Stimulated activated naive B cell treated with anti-CD40 and anti-IgM and Interleukin-4, amounts not matched to agents 10 μg/mL and 1 μg/mL and 100 μg/mL, for 72 hours (primary cell): ENCODE measurements at places on chromosomes 5 and 9.

- DNase-seq: no peak
Observed at GRCh38 chr9:13143281-13143680, 136.2 kb downstream of the MPDZ start.

GRCh38 chr9:135769489-135770202 is 67.7 kb downstream of the KCNT1 start:
- no peak for DNase-seq

- peak; percentile 26 for DNase-seq
Observed at GRCh38 chr9:91415290-91415689, 8.3 kb downstream of the NFIL3 start.

DNA sequence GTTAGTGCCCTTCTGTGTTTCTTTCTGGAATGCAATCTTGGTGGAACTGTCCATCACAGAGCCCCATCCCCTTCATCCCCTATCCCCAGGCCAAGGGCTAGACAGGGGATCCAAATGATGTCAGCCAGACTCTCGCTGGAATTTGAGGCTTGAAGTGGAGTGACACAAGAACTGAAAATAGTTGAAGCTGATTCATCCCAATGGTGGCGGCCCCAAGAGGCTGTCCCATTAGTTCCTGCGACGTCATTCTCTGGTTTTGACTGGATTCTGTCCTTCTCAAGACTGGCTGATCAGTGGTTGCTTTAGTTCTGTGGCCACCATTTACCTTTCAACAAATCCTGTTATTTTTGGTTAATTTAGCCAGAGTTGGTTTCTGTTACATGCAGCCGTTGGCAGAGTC is 59.9 kb downstream of the SUB1 start:
- DNase-seq: no peak

DNA sequence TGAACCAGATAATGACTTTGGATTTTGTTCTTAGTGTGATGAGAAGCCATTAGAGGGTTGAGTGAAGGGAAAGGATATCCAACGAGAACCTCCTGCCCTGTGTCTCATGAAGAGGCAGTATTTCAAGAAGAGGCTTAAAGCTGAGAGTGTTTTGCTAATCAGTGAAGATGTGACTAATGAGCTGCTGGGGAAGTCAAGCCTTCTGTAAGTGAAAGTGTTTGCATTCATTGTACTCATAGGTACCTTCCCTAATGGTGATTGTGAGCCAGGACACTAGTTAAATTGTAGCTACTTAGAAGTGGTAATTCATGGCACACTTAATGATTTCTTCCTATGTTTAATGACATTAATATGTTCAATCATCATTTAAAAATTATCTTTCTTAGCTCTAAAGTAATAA is 23.7 kb downstream of the PIP5K1B start:
- no peak for DNase-seq
